Adrenal gland (tissue), 19 donors: ENCODE measurements at places on chromosomes 12 and 14. TPM values are rescaled to one million over a fixed set of nuclear protein-coding genes. Genes with fewer than 3 reads are reported as not detected.

The TROAP gene
- 2.9 TPM for total RNA-seq

The FSCB gene
- total RNA-seq: 0.11 TPM

The MAPK1IP1L gene
- total RNA-seq: 132 TPM

The GUCY2C gene
- not detected for total RNA-seq

DNA sequence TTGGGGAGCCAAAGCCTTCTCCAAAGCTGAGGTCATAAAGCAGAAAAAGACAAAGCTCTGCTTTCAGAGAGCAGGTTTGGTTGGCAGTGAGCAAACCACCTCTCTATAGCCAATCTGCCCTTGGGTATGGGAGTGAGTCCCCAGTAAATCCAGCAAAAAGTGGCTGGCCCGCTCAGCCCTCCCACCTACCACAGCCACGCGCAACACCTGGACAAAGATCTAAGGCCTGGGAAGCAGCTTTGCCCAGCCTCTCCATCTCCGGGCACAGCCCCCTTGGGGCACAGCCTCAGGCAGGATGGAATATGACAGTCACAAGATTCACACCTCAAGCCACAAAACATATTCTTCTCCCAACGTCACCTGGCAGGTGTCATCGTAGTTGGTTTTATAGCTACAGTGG lies 211.7 kb upstream of the EEA1 start:
- no peaks in the 10 kb centered on the region for H3K27me3 ChIP-seq
- no peaks in the 10 kb centered on the region for H3K36me3 ChIP-seq
- H3K27ac ChIP-seq: no peak overlapping the region
- H3K4me3 ChIP-seq: no peak overlapping the region
- DNase-seq: no peak
- peaks cover 9% of the 10 kb centered on the region for H3K4me1 ChIP-seq

DNA sequence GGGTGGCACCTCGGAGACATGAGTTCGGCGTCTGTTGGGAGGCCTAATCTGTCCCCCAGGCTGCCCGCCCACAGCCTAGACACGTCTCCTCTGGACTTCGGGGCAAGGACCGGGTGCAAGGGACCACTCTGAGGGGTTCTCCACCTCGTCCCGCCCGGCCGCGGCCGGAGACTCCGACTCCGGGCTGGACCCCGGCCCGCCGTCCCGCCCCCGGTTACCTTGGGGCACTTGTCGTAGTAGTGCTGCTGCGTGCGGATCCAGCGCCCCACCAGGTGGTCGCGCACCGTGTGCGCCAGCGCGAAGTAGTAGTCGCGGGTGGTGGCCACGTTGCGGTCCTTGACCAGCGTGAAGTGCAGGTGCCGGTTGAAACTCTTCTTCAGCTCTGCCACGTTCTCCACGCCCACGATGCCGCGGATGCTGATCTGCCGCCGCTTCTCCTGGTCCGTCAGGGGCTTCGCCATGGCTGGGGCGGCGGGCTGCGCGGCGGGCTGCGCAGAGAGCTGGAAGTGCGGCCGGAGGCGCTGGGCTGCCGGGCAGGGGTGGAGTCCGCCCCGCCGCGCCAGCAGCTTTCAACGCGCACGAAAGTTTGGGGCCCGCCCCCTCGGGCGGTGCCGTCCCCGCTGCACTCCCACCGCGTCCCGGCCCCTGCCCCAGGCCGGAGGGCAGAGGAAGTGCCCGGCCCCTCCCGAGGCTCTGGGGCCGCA lies at the start of gene PYGL:
Gene PYGL, minus strand, starts transcription at position 541 of the 704 bp plus-strand sequence. Its CDS starts 80 bp downstream, at position 461.
- H3K27me3 ChIP-seq: no peaks in the 10 kb centered on the region
- H3K27ac ChIP-seq: peak within 1 kb of the TSS; percentile 87
- peak within 1 kb of the TSS; percentile 70 for H3K4me3 ChIP-seq
- peak; percentile 85 for DNase-seq
- H3K4me1 ChIP-seq: peaks cover 4% of the 10 kb centered on the region

The FAM186B gene
- 2.3 TPM for total RNA-seq

The KCNK10 gene
- not detected for total RNA-seq

The NAA30 gene
- 14.7 TPM for total RNA-seq

GRCh38 chr12:111203446-111203845 lies 165.4 kb downstream of the PHETA1 start:
- no peaks in the 10 kb centered on the region for H3K36me3 ChIP-seq
- no peak overlapping the region for H3K4me3 ChIP-seq
- H3K27me3 ChIP-seq: peaks cover 26% of the 10 kb centered on the region
- no peaks in the 10 kb centered on the region for H3K4me1 ChIP-seq

The MFAP5 gene
- total RNA-seq: 39.3 TPM

DNA sequence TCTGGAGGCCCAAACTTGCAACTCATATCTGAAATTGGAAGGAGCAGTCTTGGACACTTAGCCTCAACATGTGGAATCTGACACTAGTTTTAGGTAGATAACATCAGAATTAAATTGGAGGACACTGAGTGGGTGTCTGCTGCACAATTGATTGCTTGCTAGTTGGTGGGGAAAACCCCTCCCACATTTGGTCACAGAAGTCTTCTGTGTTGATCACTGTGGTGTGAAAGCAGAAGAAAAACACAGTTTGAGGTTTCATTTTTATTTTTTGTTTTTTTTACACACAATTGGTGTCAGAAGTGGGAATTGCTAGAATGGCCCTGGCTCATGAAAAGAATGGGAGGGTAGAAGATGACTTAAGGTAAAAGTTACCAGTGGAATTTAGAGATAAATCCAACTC lies 78.0 kb upstream of the CD163 start:
- DNase-seq: no peak
- H3K36me3 ChIP-seq: no peaks in the 10 kb centered on the region
- no peak overlapping the region for H3K4me3 ChIP-seq
- H3K27ac ChIP-seq: no peak overlapping the region
- no peaks in the 10 kb centered on the region for H3K4me1 ChIP-seq

GRCh38 chr12:115922952-115923564 lies 354.4 kb downstream of the MED13L start:
- no peaks in the 10 kb centered on the region for H3K36me3 ChIP-seq
- H3K27ac ChIP-seq: no peak overlapping the region
- peaks cover 3% of the 10 kb centered on the region for H3K27me3 ChIP-seq
- H3K4me1 ChIP-seq: no peaks in the 10 kb centered on the region
- DNase-seq: no peak

GRCh38 chr12:107435520-107435919 lies 250.1 kb upstream of the PWP1 start:
- DNase-seq: no peak
- no peaks in the 10 kb centered on the region for H3K27me3 ChIP-seq
- H3K4me3 ChIP-seq: no peak overlapping the region
- no peak overlapping the region for H3K27ac ChIP-seq
- H3K36me3 ChIP-seq: no peaks in the 10 kb centered on the region

The TPH2 gene
- not detected for total RNA-seq

- no peaks in the 10 kb centered on the region for H3K27me3 ChIP-seq
- H3K27ac ChIP-seq: no peak overlapping the region
- no peak for DNase-seq
- H3K4me3 ChIP-seq: no peak overlapping the region
- H3K4me1 ChIP-seq: no peaks in the 10 kb centered on the region
- H3K36me3 ChIP-seq: no peaks in the 10 kb centered on the region
Measured at GRCh38 chr12:103854372-103854973, 13.4 kb upstream of the NT5DC3 start.

GRCh38 chr14:67360470-67361206 lies 510 bp downstream of the EIF2S1 start:
- no peak for DNase-seq
- no peaks in the 10 kb centered on the region for H3K27me3 ChIP-seq
- H3K27ac ChIP-seq: peak overlapping the region; percentile 90
- H3K36me3 ChIP-seq: peaks cover 14% of the 10 kb centered on the region

The FGF23 gene
- not detected for total RNA-seq

The RPGRIP1 gene
- 1.6 TPM for total RNA-seq

GRCh38 chr12:113057565-113058485 lies 1.3 kb downstream of the DTX1 start:
- H3K4me3 ChIP-seq: peak overlapping the region; percentile 64
- no peaks in the 10 kb centered on the region for H3K36me3 ChIP-seq
- DNase-seq: no peak
- H3K27me3 ChIP-seq: peaks cover 9% of the 10 kb centered on the region
- H3K4me1 ChIP-seq: peaks cover 7% of the 10 kb centered on the region

GRCh38 chr14:32252030-32252670 lies 49.1 kb upstream of the RNU6-8 start:
- DNase-seq: peak; percentile 65
- H3K36me3 ChIP-seq: no peaks in the 10 kb centered on the region
- no peak overlapping the region for H3K27ac ChIP-seq
- H3K4me3 ChIP-seq: no peak overlapping the region
- H3K27me3 ChIP-seq: no peaks in the 10 kb centered on the region

The GARIN6 gene
- total RNA-seq: not detected

The KRT73 gene
- not detected for total RNA-seq

DNA sequence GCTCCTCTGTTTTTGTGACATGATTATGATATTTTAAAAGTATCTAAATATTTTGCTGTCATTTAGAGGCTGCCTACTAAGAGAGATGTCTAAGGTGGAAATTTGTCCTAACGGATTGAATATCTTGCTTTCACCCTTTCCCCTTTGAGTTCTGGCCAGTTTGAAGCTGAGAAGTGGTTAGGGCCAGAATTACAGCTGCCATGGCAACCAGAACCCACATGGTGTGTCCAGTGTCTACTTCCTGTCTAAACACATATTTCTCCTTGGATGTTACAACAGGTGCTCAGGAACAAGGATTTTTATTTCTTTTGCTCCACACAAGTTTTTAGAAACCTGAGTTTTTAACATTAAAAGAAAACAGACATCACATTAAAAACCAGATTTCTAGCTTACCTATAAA lies 335.1 kb upstream of the OR4E1 start:
- H3K36me3 ChIP-seq: no peaks in the 10 kb centered on the region
- no peaks in the 10 kb centered on the region for H3K27me3 ChIP-seq
- no peak overlapping the region for H3K27ac ChIP-seq
- no peak for DNase-seq

The VDR gene
- 38.2 TPM for total RNA-seq

DNA sequence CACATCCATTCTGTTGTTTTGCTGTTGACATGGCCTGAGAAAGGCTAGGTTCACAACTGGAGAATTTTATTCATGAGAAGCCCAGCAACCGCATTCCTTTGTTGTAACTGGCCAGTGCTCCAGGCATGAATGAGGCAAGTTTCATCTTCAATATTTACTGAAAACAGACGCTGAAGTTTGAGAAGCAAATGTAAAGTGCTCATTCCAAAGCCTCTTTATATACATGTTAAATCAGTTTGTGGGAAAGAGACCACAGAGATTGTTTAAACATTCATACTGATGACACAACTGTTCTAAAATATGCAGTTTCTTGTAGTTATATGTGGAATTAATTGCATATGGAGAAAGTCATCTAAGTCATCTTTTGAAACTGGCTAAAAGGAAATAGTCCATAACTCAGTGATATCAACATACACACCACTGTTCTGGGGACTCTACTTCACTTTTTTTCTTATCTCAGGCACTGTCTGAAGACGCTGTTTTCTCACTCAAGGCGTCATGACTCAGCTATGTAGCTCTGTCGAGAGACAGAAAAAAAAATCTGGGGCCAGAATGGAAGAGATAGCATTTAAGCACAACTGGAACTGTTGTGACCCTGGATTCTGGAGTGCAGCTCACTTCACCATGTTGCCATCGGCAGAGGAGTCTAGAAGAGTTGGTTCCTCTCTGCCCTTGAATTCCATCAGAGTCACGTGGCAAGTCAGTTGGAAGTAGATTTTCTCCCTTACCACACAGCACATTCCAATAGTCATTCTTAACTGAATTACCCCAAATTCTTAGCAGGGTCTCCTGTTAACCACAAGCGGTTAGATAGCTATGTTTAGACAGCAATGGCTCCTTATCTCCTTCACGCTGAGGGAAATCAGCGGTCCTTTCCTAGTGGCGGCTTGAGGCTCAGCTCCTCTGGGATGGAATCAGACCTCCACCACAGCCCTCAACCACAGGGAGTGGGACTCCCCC lies 258.4 kb upstream of the HMGA2 start:
- no peaks in the 10 kb centered on the region for H3K27me3 ChIP-seq
- H3K36me3 ChIP-seq: no peaks in the 10 kb centered on the region
- H3K4me1 ChIP-seq: no peaks in the 10 kb centered on the region
- no peak for DNase-seq
- H3K27ac ChIP-seq: no peak overlapping the region

GRCh38 chr12:46230306-46230705 lies 38.5 kb downstream of the SLC38A1 start:
- H3K4me3 ChIP-seq: no peak overlapping the region
- H3K27me3 ChIP-seq: no peaks in the 10 kb centered on the region
- no peaks in the 10 kb centered on the region for H3K36me3 ChIP-seq

DNA sequence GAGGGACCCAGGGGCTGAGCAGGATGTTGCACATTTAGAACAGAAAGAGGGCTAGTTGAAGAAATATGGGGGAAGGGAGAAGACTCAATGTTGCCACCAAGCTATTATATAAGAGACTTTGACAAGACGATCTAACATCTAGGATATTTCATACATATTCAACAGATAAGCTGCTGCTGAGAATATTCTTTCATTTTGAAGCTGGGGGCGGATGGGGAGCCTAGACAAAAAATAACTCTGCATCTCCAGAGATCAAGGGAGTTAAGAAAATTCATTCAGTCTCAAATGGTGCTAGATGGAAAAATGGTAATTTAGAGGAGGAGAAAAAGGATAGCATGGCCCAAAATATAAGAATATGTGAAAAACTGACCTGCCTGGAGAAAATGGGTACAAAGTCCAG lies 415.6 kb downstream of the MDGA2 start:
- H3K36me3 ChIP-seq: no peaks in the 10 kb centered on the region
- no peak for DNase-seq
- no peak overlapping the region for H3K27ac ChIP-seq
- no peaks in the 10 kb centered on the region for H3K27me3 ChIP-seq

The DDN gene
- total RNA-seq: 0.43 TPM

The PFDN5 gene
- total RNA-seq: 614 TPM

The DAO gene
- not detected for total RNA-seq

DNA sequence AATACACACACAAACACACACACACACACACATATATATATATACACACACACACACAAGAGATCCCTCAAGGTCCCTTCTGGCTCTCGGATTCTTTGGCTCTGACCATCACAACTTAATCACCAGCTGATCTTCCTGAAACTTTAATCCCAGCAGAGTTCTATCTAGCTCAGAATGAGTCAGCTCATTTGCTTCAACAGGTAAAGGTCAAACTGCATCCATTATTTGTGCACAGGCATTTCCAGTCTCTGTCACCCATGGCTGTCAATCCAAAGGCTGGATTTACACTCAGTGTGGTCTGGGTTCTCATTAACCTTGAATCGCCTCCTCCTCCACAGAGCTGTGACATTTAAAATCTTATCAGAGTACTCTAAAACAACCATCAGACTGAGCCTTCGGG lies 113.3 kb upstream of the TMPO start:
- DNase-seq: peak; percentile 25
- peaks cover 8% of the 10 kb centered on the region for H3K4me1 ChIP-seq
- H3K4me3 ChIP-seq: no peak overlapping the region
- H3K27ac ChIP-seq: no peak overlapping the region

The REM2 gene
- total RNA-seq: not detected

- H3K4me1 ChIP-seq: peaks cover 12% of the 10 kb centered on the region
- DNase-seq: no peak
- H3K27me3 ChIP-seq: peaks cover 98% of the 10 kb centered on the region
- no peak overlapping the region for H3K27ac ChIP-seq
- H3K36me3 ChIP-seq: no peaks in the 10 kb centered on the region
Measured at GRCh38 chr14:94770251-94770749, 387 bp upstream of the GSC start.

GRCh38 chr14:60561845-60562746 lies 53.1 kb downstream of the SIX6 start:
- no peaks in the 10 kb centered on the region for H3K27me3 ChIP-seq
- no peak overlapping the region for H3K27ac ChIP-seq
- H3K36me3 ChIP-seq: no peaks in the 10 kb centered on the region
- no peak overlapping the region for H3K4me3 ChIP-seq
- peak; percentile 22 for DNase-seq

- no peaks in the 10 kb centered on the region for H3K36me3 ChIP-seq
- H3K27me3 ChIP-seq: peaks cover 27% of the 10 kb centered on the region
- no peak overlapping the region for H3K27ac ChIP-seq
- no peaks in the 10 kb centered on the region for H3K4me1 ChIP-seq
- H3K4me3 ChIP-seq: no peak overlapping the region
- peak; percentile 3 for DNase-seq
Measured at GRCh38 chr12:53791735-53792326, 40.1 kb upstream of the CISTR start.

The BMP4 gene
- 33.1 TPM for total RNA-seq
